Thoracic aorta (tissue), 2 donors: ENCODE measurements at places on chromosomes 2 and 18. TPM values are rescaled to one million over a fixed set of nuclear protein-coding genes. Genes with fewer than 3 reads are reported as not detected.

Gene GPR155
- total RNA-seq = 6.8 TPM

Gene SLC8A1
- 31.2 TPM for total RNA-seq

Gene PARD3B
- total RNA-seq = 34.5 TPM

Gene TPO
- 8.1 TPM for total RNA-seq

Gene ROCK1
- 95.4 TPM for total RNA-seq
